Ascending aorta (tissue), 2 donors: ENCODE measurements at places on chromosomes 13 and 19.

GRCh38 chr19:29860492-29860891, 48.7 kb downstream of the CCNE1 start:
- DNase-seq = no peak

- no peak for DNase-seq
Measured at GRCh38 chr13:37709318-37709717, 110.8 kb upstream of the POSTN start.

GRCh38 chr19:15123900-15124299, 16.7 kb downstream of the SYDE1 start:
- DNase-seq = no peak

GRCh38 chr13:88932950-88933349, 1261.8 kb downstream of the SLITRK5 start:
- DNase-seq = no peak

- DNase-seq = no peak
Measured at GRCh38 chr19:40323705-40324104, 24.5 kb downstream of the C19orf47 start.

- DNase-seq = no peak
Measured at GRCh38 chr13:79190932-79191331, 215.1 kb downstream of the RBM26 start.

DNA sequence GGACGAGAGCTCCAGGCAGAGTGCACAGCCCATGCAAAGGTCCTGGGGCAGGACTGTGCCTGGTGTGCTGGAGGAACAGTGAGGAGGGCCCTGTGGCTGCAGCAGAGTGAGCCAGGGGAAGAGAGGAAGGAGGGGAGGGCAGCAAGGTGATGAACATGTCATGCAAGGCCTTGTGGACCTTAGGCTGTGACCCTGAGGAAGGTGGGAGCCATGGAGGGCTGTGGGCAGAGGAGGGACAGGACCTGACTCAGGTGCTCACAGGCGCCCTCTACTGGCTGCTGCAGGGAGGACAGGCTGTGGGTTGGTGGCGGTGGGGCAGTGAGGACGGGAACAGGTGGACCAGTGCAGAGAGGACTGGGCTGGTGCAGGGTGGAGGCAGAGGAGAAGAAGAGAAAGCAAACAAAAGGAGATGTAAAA, 170.3 kb downstream of the PTPRS start:
- DNase-seq = no peak

GRCh38 chr13:73857106-73857505, 277.1 kb downstream of the KLF12 start:
- DNase-seq = no peak

DNA sequence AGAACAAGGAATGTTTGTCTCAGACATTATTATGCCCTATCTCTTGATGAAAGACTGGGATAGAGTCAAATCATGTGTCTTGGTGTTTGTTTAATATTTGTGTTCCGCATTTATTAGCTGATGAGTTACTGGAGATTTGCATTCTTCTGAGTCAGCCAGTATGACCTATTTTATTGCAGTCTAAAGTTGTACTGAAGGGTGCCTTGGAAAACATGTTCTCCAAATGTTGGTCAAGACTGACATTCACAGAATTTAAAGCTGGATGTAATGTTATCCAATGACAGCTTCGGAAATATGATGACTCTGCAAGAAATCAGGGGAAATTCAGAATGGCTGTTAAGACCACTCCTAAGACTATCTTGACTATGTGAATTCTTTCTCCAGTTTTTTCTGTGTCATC, 134.0 kb downstream of the KCNRG start:
- DNase-seq = no peak

- DNase-seq = no peak
Measured at GRCh38 chr13:106470576-106470975, 64.9 kb downstream of the EFNB2 start.

- no peak for DNase-seq
Measured at GRCh38 chr13:23859904-23860303, 29.3 kb downstream of the MIPEP start.

- DNase-seq = no peak
Measured at GRCh38 chr19:14033946-14034345, 2.4 kb downstream of the IL27RA start.

DNA sequence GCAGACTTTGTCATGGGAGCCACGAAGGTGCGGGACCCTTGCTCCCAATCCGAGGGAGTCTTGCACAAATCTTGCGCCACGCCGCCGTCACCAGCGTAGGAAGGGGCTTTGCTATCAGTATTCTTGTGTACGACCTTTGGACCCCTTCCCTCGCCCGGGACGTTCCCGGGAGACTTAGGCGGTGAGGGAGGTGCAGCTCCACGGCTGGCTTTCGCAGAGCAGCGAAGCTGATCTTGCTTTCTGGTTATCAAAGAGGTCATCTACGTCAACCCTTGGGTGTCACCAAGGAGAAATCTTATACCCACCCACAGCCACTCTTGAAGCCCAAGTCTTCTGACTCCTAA, 583 bp downstream of the TECR start:
- DNase-seq = no peak

DNA sequence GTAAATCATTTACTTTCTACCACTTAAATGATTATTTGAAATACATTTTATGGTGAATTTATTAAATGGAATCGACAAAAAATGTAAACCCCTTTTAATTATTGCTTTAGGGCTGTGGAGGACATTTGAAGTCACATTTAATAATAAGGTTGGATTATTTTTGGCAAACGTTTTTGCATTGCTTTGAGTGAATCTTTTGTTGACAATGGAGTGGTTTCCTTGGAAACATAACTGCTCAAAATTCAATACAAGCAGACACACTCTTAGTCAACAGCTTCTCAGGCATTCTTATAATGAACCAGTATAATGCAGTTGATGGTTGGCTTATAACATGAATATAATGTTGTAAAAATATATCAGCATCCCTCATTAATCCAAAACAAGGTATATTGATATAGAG, 104.7 kb downstream of the DCLK1 start:
- DNase-seq = no peak
